Activated CD8-positive, alpha-beta T cell treated with anti-CD3 and anti-CD28 coated beads for 36 hours (primary cell): ENCODE measurements at places on chromosomes 4 and X.

DNA sequence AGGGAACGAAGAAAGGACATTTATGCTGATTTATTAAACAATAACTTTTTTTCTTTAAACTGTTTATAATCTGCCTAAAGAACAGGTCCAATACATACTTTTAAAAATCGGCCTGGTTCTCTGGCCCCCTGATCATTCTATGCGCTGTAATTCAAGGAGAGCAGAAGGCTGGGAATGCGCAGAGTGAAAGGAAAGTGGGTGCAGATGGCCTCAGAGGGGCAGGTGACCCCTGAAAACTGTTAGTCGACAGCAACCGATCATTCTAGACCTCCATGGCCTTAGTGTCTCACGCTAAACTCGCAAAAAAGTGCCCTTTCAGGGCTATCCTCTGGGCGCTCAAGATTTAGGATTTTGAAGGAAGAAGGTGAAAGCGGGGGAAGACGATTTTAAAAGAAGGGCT lies 2.2 kb downstream of the PDE5A start:
- no peak for DNase-seq

GRCh38 chr4:10096201-10096977 lies 20.2 kb downstream of the WDR1 start:
- peak; percentile 95 for DNase-seq

DNA sequence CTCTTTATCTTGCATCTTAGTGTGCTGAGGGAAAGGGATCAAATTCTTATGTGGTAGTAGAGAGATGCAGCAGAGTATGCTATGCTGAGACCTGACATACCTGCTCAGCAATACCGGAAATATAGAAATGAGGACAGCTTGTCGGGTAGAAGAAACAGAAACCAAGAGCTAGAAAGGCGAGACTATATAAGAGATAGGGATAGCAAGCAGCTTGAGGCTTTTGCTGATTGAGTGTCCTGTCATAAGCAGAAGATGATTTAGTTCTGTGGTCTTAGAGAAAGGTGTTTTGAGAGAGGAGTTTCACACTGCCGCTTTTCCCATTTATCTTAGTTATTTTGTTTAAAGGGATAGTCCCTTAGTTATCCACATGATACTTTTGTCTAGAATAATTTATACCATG lies 31.7 kb downstream of the USP9X start:
- DNase-seq, result no peak

- no peak for DNase-seq
Measured at GRCh38 chrX:109735202-109735744, 2.2 kb upstream of the ACSL4 start.

DNA sequence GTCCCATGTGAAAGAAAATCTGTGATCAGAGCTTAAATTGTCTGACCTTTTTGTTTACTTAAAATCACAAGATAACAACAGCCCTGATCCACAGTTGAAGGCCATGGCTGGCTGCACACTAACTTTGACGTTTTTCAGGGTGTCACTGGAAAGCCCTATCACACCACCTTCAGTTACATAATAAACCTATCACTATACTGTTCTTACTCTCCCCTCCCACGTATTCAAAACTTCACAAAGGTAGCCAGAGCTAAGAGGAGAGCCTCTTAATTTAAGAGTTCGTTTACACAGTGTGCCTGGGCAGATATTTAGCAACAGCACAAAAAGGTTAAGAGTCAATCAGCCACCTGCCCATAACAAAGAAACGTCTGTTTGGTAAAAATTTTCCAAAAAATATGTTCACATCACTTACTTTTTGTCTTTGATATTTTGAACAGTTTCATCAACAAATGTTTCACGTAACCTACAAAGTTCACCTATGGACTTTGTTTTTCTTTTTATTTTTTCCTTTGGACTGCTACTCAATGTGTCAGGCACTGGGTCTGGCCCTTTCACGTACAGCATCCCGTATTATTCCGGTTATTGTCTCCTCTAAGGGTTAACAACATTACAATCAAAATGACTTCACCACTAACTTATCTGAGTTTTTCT lies 25.0 kb downstream of the RFC1 start:
- no peak for DNase-seq

DNA sequence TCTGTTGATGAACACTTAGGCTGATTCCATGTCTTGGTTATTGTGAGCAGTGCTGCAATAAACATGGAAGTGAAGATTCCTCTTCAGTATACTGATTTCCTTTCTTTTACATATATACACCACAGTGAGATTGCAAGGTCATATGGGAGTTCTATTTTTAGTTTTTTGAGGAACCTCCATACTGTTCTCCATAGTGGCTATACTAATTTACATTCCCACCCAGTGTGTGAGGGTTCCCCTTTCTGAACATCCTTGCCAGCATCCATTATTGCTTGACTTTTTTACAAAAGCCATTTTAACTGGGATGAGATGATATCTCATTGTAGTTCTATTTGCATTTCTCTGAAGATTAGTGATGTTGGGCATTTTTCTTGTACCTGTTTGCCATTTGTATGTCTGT lies 80.5 kb upstream of the GALNT7 start:
- no peak for DNase-seq

- DNase-seq, result no peak
Measured at GRCh38 chr4:39706741-39707511, 9.0 kb downstream of the UBE2K start.

- no peak for DNase-seq
Measured at GRCh38 chrX:16856744-16857143, 13.4 kb downstream of the RBBP7 start.

DNA sequence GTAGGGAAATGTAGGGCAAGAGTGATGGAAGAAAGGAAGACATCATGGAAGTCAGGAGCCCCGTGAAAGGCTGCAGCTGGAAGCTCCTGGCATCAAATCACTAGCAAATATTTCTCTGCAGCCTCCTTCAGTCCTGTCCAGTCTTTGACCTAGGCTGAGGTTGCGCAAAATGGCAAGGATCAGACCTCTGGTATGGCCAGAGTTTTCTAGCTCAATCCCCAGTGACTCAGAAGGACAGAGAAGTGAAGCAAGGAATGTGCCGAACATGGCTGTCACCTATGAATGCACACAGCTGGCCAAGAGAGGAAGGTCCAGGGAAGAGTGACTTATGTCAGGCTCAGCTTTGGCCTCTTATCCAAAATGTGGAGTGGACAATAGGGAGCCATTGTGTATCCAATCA lies 71.1 kb upstream of the PHOX2B start:
- no peak for DNase-seq

- DNase-seq, result peak; percentile 28
Measured at GRCh38 chr4:2948895-2949781, 14.1 kb downstream of the NOP14 start.

DNA sequence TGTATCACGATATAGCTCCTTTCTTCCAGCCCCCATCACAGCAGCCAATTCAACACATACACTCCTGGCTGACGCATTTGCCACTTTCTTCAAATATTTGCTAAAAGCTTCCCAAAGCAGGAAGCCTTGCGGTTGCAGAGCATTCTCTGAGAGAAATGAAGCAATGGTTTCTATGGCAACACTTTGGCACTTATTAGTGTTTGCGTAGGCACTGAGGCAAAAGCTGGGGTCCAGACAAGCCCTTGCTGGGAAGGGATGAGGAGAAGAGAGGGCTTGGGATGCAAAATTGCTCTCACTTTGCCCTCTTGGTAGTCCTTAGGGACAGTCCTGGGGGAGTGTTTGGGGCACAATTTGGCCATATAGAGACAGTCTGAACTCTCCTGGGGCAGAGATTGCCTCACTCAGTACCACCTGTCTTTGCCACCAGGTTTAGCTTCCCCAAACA lies 55.0 kb upstream of the PAK3 start:
- peak; percentile 1 for DNase-seq

DNA sequence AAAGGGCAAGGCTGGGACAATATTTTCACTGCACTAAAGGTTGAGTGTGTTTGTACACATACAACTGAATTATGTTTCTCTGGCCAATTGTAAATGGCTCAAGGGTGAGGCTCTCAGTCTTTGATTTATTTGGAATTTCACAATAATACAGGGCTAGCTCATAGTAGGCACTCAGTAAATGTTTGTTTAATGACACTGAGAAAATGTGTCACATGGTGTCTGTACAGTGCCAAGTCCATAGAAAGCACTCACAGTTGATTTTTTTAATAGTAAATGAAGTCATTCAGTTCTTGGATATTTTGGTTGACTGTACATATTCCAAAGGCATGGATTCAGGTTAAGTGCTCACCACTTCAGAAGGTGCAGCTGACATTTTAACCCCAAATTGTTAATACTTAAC lies 176.4 kb downstream of the IL1RAPL2 start:
- DNase-seq, result no peak

DNA sequence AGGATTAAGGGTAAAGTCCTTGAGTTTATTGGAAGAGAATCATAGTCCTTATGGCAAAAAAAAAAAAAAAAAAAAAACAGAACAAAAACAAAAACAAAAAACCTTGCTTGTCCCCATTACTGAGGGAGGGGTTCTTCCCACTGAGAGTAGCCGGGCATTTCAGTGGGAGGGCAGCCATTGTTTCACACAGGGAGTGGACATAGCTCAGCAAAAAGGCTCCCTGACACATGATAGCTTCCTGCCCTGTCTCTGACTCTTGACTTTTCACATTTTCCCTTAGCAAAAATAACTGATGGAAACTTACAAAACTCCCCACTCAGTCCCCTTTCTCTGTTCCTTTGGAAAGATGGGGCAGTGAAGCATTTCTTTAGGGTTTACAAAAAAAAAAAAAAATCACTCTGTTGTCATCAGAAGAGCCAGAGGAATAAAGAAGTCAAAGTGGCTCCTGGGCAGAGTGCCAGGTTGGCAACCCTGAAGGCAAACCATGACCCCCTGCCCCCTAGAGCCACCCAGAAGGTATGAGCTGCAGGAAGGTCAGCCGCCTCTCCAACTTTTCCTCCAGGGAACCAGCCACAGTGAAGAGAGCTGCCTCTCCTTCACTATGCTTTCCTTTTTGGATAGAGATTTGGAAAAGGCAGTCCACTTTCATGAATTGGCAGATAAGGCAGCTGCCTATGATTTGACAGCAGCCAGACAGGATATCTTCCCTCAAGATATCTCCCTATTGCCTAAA lies 170.6 kb downstream of the KDR start:
- DNase-seq, result no peak

DNA sequence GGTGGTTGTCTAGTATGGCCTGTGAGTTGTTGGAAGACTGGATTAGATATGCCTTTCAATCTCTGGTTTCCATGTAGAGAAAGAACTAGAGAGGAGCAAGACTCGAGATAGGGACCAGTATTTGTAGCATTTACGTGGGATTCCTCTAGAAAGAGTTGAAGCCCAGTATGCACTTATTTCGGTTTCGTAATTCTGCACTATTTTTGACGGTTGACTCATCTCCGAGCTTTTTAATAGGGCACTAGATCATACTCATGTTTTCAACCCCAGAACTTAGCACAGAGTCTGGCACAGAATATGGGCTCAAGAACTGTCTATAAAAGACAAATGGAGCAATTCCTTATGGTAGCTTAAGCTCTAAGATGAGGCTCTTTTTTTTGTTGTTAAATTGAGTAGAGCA lies 15.7 kb downstream of the HELT start:
- DNase-seq, result no peak

GRCh38 chr4:5707778-5708448 lies 446 bp downstream of the EVC2 start:
- peak; percentile 5 for DNase-seq

- DNase-seq, result no peak
Measured at GRCh38 chrX:68163441-68163840, 269.9 kb downstream of the OPHN1 start.

GRCh38 chr4:102493794-102494193 lies 7.4 kb upstream of the NFKB1 start:
- DNase-seq, result no peak

DNA sequence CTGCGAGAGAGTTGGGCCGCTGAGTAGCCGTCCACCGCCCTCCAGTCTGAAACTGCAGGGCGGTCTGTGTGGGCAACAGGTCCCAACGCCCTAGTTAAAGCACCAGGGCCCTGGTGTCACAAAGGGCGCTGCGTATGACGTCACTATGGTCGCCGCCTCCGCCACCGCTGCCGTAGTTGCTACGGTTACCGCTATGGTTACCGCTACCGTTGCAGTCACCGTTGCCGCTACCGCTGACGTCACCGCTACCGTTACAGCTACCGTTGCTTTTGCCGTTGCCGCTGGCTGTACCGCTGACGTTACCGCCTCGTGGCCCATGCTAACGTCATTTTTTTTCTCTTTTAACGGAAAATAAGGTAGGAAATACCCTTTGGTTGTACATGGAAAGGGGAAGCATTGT lies at the start of gene PPP1R2C:
TSS of gene PPP1R2C (minus strand) at position 68 of the 400 bp plus-strand sequence. CDS start 84 bp downstream, outside the sequence.
- no peak for DNase-seq
